ENCODE measurements at places on chromosomes 16 and 17. TPM values are rescaled to one million over a fixed set of nuclear protein-coding genes. Genes with fewer than 3 reads are reported as not detected.

The SKAP1 gene
- total RNA-seq: 25.4 TPM

The TBC1D28 gene
- not detected for total RNA-seq

GRCh38 chr17:73278465-73279453, 17.1 kb upstream of the CPSF4L start:
- no peak for DNase-seq

DNA sequence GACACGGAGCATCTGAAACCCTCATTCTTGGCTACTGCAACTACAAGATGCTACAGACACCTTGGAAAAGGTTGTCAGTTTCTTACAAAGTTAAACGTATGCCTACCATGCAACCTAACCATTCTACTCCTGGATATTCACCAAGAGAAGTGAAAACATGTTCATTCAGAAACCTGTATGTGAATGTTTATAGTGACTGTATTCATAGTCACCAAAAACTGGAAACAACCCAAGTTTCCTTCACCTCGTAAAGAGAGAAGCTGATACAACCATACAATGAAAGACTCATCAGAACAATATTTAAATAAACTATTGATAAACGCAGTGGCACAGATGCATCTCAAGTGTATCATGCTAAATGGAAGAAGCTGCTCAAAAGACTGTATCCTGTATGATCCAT, 55.4 kb upstream of the CHMP6 start:
- no peak for DNase-seq

DNA sequence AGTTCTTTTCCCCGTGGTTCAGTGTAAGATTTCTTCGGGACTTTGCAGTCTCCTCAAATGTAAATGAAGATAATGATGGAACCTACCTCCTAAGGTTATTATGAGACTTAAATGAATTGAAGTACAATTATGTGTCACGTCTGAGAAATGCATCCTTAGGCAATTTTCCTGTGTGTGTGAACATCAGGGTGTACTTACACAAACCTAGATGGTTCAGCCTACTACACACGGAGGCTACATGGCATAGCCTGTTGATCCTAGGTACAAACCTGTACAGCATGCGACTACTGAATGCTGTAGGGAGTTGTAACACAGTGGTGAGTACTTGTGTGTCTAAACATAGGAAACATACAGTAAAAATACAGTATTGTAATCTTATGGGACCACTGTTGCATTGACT, 1.1 kb upstream of the FAM20A start:
- no peak for DNase-seq

GRCh38 chr17:56593646-56594319, at the start of gene NOG:
Gene NOG, plus strand, starts transcription at chr17:56593699. Its CDS starts 525 bp downstream, at chr17:56594224.
- peak; percentile 68 for DNase-seq

- DNase-seq: no peak
Measured at GRCh38 chr17:36019423-36019822, 1.7 kb upstream of the CCL23 start.

- no peak for DNase-seq
Measured at GRCh38 chr16:30585022-30585399, 486 bp downstream of the ZNF785 start.

DNA sequence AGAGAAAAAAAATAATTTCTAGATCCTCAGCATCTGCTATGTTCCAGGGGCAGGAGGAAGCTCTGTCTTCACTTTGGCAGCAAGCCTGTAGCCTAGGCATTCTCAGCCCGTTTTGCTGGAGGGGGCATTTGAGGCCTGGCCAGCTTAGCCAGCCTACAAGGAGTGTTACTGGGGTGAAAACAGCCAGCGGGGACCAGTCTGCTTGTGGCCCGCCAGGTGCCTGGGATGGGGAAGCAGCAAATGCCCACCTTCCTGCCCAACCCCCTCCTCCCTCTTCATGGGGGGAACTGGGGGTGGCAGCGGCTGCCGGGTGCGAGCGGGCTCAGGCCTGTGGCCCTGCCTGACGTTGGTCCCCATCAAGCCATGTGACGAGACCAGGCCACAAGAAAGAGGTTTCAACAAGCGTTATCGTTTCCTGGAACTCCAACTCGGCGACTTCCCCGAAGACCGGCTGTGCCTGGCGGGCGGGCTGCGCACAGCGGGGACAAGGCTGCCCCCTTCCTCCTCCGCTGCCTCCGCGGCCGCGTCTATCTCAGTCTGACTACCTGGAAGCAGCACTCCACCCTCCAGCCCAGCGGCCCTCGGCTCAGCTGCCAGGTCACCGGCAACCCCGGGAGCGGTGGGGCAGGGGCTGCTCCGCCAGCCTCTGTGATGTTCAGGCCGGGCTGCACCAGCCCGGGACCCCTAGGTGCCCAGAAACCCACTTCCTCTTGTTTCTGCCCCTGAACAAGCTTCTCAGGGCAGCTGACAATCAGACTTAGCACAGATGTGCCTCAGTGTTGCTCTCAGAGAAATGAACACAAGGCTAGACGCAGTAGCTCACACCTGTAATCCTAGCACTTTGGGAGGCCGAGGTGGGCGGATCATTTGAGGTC, 22.9 kb downstream of the SOCS1 start:
- DNase-seq: peak; percentile 70

DNA sequence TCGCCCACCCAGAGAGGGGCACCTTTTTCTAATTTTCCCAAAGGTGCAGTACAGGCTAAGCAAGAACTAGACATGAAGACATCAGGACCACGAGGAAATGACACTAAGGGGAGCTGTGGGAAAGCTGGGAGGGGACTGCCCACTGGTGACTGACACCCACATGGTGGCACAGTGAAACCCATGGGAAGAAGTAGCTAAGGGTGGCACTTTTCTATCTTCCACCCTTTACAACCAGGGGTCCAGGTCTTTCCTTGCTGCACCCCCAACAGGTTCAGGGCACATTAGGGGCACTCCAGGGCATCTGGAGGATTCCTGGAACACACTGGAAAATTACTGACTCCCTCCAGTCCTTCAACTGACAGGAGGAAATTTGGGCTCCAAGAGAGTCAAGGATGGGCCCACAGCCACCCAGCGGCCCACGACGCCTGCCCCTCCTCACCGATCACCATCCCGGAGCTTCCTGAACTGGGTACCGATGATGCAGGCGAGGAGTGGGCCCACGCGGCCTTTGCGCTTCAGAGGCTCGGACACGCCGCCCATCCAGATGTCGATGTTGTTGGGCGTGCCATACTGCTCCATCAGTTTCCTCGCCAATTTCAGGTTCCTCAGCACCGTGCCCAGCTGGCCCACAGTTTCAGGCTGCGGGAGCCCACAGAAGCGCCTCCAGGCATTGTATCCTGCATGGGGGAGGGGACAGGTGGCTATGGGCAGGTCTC, 9.4 kb downstream of the MPO start:
- no peak for DNase-seq

DNA sequence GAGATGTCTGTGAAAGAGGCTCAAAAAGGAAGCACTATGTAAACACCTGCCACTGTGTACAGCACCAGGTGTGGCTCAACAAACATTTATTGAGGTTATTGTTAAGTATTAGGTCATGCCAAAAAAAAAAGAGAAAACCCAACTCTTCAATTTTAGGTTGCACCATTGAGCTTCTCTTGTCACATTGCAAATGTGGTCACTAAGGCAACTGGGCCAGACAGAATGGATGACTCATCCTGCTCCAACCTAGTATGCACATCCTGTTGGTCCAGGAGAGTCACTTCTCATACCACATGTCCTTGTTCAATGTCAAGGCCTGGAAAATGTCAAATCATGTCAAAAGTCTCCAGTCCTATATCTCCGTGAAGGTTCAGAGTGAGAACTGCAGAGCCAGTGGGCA, 25.0 kb downstream of the HOXB1 start:
- no peak for DNase-seq

GRCh38 chr16:57688487-57688986, 6.1 kb upstream of the DRC7 start:
- DNase-seq: no peak

GRCh38 chr16:84937196-84938005, 73.9 kb downstream of the ZDHHC7 start:
- DNase-seq: no peak

All from ureter (tissue), 1 donor.